ENCODE measurements at places on chromosomes 7 and 10.

GRCh38 chr7:136865236-136865635 lies 3.2 kb upstream of the CHRM2 start:
- DNase-seq: no peak

DNA sequence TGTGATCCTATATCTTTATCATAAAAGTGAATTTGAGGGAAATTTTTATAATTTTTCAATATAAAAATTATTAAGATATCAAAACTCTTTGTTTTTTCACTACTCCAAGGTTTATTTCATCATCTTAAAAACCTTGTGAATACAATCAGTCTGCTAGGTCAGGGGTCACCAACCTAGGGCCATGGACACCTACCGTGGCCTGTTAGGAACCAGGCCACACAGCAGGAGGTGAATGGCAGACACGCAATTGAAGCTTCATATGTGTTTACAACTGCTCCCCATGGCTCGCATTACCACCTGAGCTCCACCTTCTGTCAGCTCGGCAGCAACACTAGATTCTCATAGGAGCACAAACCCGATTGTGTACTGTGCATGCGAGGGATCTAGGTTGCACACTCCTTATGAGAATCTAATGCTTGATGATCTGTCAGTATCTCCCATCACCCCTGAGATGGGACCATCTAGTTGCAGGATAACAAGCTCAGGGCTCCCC lies 271.2 kb upstream of the C7orf33 start:
- DNase-seq: no peak

GRCh38 chr10:86062647-86063145 lies 303.9 kb downstream of the GRID1 start:
- DNase-seq: no peak

DNA sequence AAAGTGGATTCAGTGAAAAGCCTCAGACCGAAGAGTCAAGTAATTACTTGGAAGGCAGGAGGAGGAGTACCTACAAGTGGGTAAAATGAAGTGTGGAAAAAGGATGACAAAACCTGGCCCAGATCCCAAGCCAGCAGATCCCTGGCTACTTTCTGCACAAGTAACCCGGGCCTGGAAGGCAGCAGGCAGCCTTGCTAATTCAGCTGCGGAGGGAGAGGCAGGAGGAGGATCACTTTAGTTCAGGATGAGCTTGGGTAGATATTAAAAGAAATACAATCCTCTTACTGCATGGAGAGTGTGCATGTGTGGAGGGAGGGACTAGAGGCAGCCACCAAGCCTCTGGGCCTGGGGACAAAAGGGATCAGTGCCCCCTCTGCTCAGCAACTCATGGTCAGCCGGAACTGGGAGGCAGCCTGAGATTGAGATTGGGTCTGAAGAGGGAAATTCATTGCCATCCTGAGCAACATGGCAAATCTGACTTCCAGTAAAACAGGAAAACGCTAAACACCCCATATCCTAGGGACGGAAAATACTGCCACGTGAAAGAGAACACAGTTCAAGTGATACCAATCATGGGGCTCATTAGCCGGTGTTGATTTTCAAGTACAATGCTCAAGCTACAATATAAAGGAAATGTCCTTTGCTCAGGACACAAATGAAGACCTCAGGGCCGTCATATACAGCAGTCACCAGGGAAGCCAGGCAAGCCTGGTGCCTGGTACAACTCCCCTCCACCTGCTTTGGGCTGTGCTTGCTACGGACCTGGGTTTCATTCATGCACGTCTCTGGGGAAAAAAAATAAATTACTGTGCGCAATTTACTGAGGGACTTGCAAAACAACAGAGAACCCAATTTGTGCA lies 1.3 kb downstream of the AMPH start:
- DNase-seq: no peak
